ENCODE measurements at places on chromosomes 3 and 15.

GRCh38 chr3:16024548-16024947, 149.9 kb upstream of the GALNT15 start:
- DNase-seq: no peak

GRCh38 chr3:7029562-7029961, 168.6 kb downstream of the GRM7 start:
- DNase-seq: no peak

DNA sequence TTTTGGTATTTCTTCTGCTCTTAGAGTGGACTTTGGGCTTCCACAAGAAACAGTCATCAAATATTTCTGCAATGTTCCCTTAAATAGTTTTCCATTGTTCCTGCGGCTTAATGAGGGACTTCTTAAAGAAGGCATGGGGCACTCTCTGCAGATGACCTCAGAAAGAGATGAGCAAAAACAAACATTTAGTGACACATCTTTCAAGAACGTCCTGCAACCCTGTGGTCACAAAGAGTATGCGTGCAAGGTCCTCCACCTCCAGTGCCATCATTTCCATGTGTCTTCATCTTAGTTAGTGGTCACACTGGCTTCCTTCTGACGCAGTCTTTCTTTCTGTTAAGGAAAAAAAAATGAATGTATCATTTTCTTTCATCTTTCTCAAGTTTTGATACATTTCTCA, 56.2 kb downstream of the GREM1 start:
- peak; percentile 54 for DNase-seq

DNA sequence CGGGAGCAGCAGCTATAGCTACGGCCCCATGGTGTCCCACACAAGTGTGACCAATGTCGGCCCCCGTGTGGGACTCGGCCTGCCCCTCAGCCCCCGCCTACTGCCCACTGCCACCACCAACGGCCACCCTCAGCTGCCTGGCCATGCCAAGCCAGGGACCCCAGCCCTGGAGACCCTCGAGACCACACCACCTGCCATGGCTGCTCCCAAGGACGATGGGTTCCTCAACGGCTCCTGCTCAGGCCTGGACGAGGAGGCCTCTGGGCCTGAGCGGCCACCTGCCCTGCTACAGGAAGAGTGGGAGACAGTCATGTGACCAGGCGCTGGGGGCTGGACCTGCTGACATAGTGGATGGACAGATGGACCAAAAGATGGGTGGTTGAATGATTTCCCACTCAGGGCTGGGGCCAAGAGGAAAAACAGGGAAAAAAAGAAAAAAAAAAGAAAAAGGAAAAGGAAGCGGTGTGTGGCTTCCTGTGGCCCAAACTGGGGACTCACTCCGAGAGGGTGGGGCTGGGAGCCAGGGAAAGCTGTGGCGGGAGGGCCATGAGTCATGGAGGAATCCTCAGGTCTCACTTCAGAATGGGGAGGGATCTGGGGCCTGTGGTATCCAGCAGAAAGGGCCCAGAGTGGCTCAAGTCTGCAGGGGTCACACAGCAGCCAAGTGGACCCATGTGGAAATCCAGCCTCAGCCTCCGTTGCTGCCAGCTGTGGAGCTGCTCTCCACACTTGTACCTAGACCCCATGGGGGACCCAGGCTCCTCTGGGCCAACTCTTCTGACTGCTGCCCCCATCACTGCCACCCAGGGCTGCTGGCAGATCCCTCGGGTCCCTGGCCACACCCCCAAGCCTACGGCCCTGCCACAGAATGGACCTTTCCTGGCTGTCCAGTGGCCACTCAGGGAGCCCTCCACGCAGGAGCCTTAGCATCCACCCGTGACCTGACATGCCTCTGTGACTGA, 26.1 kb downstream of the PTH1R start:
- peak; percentile 60 for DNase-seq

DNA sequence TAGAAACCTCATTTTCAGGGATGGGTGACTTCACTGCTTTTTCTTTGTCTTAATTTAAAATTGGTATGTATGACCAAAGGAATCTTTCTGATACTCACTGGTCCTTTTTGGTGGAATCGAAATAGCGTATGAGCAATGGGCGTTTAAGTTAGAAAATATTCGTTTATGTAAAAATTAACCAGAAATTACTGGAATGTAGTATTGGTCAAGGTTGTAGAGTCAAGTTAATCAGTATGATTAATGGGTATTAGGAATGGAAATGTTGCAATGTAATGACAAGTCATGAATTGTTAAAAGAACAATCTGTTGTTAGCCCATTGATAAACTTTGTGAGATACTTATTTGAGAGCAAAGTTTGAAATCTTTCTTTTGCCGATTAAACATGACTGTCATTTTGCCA, 36.9 kb downstream of the AKAP13 start:
- no peak for DNase-seq

- DNase-seq: no peak
Measured at GRCh38 chr3:172608575-172608974, 85.3 kb upstream of the TNFSF10 start.

- DNase-seq: no peak
Measured at GRCh38 chr3:138254216-138254615, 67.1 kb downstream of the ARMC8 start.

DNA sequence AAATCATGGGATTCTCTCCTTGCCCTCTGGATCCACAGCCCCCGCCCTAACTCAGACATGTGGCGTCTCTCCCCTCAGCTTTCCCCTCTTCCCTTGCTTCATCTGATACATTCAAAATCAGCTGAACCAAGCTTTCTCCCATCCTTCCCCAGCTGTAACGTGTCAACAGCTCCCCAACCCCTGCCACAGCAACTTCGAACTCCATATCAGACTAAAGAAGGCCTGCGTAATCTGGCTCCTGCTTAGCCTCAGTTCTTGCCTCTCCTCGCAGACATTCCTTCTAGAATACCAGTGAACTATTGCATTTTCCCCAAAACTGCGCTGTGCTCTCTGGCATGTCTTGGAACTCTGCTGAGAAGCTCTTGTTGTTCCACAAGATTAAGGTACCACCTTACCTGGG, 18.3 kb downstream of the B4GALT4 start:
- no peak for DNase-seq
